ENCODE measurements at places on chromosomes 3 and 15.

GRCh38 chr3:150547045-150547741 is 606 bp downstream of the EIF2A start:
- no peak for DNase-seq

- DNase-seq = no peak
These were observed 135.7 kb upstream of the IL12A start for GRCh38 chr3:159852821-159853505.

- DNase-seq = no peak
These were observed 142.9 kb upstream of the NR2F2 start for GRCh38 chr15:96187341-96188305.

- no peak for DNase-seq
These were observed 121.1 kb upstream of the PLAAT1 start for GRCh38 chr3:193119926-193120325.

- no peak for DNase-seq
These were observed 2.0 kb downstream of the ATP2C1 start for GRCh38 chr3:130895690-130896488.

DNA sequence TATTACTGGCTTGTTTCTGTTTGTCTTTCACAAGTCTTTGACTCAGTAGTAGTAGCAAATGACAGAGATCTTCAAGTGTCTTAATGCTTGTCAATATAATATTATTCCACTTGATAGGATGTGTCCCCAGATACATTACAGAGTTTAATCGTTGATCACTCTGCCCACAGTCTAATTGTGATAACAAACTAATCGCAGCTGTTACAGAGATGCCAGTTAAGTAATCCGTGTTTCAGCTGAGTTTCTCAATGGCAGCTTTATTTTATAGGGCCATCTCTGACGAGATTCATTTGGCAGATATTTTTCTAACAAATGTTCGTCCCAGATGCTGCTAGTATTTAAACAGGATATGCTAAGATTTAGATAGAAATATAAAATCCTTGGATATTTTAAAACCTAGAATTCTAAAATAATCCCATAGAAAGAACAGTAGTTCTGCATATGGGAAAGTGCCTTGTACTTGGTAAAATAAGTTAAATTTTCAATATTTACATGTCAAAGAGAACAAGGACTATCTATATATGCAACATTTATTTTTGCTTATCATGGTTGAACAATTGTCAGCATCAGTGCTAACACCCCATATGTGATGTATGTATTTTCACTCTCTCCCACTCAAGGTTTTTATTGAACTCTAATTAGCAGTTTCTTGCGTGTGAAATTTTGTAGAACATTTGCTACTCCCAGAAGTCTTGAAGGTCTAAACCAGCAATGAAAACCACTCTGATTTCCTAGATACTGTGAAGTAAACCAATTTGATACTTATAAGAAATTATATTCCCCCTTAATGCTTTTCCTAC is 185.5 kb downstream of the MBNL1 start:
- no peak for DNase-seq
